Anterior cingulate cortex (tissue), 58 donors: ENCODE measurements at places on chromosomes 13 and 19.

- DNase-seq: no peak
Observed at GRCh38 chr19:36103842-36104552, 6.9 kb upstream of the OVOL3 start.

GRCh38 chr13:20565115-20565736 lies 1.7 kb upstream of the IFT88 start:
- DNase-seq: no peak

- no peak for DNase-seq
Observed at GRCh38 chr13:34863360-34864135, 78.5 kb upstream of the NBEA start.

DNA sequence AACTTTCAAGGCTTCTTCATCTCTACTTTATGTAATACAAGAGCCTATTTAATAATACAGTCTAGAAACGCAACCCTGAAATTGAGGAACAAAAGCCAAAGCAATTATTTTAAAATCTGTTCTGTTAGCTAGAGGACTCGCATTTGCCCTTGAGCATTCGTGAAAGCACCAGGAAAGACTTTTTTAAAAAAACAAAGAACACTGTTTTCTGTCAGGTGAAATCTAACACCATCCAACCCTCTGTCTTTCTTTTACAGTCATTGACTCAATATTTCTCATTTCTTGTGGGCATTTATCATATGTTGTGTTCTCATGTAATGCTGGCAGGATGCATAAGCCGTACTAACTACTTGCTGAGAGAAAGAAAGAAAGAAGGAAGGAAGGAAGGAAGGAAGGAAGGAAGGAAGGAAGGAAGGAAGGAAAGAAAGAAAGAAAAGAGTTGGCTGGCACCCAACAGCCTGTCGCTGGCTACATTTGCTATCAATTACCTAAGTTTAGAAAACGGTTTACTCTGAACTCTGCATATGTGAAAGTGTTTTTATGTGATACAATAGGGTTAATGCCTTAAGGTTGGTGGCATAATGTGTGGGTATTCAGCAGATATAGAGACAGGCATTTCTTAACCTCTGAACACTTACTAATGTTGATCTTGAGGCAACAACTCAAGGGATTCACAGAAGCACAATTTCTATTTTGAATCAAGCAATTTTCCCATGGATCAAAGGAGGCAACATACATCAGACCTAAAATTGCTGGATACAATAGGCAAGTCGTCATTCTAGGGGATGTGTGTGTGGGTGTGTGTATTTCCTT lies 445.4 kb downstream of the DCT start:
- no peak for DNase-seq

GRCh38 chr13:112256716-112257494 lies 119.2 kb upstream of the SPACA7 start:
- DNase-seq: no peak

DNA sequence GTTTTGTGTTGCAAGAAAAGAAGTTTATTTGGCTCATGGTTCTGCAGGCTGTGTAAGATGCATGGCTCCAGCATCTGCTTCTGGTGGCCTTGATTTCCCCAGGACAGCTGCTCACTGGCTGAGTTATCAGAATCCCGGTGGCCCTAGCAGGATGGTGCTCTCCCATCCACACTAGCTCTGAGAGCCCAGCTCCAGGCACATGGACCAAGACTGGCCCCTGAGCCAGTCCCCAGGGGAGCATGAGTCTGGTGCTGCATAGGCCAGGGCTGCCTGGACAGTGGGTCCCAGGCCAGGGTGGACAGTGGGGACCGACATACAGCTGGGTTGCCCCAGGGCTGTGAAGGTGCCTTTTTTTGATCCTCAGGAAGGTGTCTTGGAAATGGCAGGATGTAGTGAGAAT lies 10.4 kb downstream of the ADGRE2 start:
- DNase-seq: no peak

DNA sequence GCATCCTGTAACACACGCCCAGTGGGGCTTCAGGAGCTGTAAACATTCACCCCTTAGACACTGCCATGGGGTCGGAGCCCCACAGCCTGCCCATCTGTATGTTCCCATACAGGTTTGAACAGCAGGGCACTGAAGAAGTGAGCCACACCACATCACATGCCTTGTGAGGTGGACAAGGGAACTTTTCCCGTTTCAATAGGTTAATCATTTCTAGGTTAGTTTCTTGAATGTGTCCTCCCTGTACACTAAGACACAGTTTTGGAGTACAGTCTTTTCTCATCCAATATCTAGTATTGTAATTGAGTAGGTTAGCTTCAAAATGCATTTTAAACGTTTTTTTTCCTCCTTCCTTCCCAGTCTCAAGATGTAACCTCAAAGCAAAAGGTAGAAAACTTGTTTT lies 700.2 kb upstream of the PCDH20 start:
- DNase-seq: no peak

GRCh38 chr19:5990289-5990797 lies 12.4 kb upstream of the RANBP3 start:
- DNase-seq: no peak

- no peak for DNase-seq
Observed at GRCh38 chr13:100887729-100888151, 213.1 kb upstream of the TMTC4 start.

DNA sequence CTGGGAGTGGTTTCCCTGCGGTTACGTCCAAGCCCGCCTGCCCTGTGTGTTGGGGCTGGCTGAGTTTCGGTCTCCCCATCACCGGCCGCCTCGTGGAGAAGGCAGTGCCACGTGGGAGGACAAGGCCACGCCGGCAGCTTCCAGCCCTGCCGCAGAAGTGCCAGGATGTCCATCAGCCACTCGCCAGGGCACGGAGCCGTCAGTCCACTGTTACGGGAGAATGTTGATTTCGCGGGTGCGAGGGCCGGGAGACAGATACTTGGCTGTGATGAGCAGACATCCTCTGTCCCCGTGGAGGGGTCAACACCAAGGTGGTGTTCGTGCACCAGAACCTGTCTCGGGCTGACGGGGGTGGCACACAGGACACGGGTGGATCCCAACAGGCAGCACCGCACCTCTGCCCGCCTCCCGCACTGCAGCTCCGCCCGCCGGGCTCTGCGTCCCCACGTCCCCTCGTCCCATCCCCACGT lies 86.4 kb upstream of the MCF2L start:
- no peak for DNase-seq

- DNase-seq: no peak
Observed at GRCh38 chr13:25928941-25929505, 122.8 kb downstream of the SHISA2 start.

- DNase-seq: no peak
Observed at GRCh38 chr13:47503475-47503874, 497.6 kb downstream of the SUCLA2 start.

DNA sequence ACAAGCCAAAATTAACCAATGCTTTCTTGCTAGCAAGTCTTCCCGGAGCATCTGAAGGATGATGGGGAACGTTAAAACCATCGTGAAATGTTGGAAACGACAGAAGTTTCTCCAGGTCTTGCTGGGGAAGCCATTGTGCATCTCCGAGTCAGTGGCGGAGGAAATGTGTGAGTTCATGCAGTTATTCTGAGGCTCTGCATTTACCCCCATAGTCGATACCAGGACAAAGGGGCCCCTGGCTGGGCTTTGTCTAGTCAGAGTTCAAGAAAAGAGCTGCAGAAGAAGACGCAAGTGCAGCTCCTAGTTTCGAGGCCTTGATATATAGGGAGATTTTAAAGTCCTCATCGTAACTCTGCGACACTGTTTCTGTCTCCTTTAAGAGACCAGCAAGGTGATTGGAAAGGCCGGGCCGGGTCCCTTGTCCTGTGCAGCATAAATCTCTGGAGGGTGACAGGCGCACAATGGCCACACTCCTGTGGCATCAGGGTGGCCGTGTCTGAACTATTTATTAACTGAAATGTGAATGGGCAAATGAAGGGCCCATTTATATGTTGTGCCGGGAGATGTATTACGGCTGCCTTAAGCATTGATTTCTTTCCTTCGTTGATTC lies 172.0 kb downstream of the TEX29 start:
- DNase-seq: no peak

- DNase-seq: no peak
Observed at GRCh38 chr19:35872180-35872579, 3.8 kb downstream of the APLP1 start.

DNA sequence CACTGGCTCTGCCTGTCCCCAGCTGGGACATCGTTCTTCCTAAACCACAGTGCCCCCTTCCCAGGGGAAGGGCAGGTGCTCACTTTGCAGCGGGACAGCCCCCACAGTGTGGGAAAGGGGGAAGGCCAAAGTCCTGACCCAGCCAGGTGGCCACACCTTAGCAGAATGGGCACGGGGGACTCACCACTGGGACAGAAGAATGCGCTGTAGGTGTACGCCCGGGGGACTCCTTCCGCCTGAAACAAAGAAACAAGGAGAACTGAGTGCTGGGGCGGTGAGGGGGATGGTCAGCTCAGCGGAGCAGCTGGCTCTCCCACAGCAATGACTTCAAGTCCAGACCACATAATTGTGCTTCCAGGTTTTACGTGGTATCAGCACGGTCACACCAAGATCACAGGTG lies 49.4 kb downstream of the F2RL3 start:
- no peak for DNase-seq

GRCh38 chr13:27290715-27291114 lies 20.1 kb downstream of the RASL11A start:
- DNase-seq: no peak

- no peak for DNase-seq
Observed at GRCh38 chr13:74644229-74644628, 510.0 kb upstream of the KLF12 start.

DNA sequence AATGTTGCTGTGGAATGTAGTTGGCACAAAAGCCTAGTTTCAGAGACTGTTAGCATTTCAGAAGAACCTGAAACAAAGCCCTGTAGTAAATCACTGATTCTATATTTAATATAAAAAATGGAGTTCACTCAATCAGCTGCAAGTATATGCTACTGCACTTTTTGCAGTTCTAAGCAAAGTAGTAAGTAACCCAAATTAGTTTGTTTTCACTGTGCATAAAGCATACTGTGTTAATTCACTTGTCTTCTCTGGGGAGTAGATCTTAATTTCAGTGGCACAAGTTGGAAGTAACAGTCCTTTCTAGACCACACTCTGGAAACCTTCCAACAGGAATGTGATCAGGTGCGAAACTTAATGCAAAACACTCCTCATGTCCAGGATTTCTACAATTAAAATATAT lies 139.3 kb downstream of the DACH1 start:
- DNase-seq: no peak

DNA sequence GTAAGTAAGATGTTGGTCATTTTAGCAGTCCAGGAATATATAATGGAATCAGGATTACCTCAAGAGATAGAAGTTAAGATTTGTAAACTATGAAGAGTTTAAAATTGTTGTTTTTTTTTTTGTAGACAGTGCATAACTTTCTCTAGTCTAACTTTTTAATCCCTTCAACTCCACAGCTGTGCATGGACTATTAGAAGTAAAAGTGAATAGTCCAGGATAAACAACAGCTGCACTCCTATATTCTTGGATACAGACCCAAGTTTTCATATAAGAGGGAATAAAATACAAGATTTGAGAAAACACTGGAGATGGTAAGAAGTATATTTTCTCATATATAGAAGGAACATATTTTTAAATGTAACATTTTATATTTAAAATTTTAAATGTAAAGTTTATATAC lies 1509.9 kb downstream of the SLITRK5 start:
- no peak for DNase-seq

GRCh38 chr13:37338726-37339385 lies 233.4 kb upstream of the CSNK1A1L start:
- DNase-seq: no peak

GRCh38 chr19:51399231-51399630 lies 8.8 kb upstream of the C19orf84 start:
- DNase-seq: no peak

DNA sequence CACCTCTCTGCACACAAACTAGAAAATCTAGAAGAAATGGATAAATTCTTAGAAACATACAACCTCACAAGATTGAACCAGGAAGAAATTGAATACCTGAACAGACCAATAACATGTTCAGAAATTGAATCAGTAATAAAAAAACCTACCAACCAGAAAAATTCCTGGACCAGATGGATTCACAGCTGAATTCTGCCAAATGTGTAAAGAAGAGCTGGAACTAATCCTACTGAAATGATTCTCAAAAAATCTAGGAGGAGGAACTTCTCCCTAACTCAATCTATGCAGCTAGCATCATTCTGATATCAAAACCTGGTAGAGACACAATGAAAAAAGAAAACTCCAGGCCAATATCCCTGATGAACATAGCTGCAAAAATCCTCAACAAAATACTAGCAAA lies 166.7 kb downstream of the RGCC start:
- no peak for DNase-seq

DNA sequence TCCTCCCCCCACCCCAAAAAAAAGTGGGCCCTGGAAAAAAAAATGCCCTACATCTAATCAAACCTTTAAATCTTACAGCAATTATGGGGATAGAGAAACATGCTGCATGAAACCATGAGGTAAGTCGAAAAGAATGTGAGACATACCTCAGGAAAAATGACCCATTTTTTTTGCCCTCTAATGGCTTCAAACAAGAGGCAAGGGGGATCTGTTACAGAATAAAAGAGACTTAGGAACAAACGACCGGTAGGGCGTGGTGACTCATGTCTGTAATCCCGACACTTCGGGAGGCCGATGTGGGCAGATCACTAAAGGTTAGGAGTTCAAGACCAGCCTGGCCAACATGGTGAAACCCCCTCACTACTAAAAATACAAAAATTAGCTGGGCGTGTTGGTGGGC lies 8.4 kb downstream of the RGL3 start:
- DNase-seq: no peak

GRCh38 chr19:51430221-51430620 lies 12.8 kb upstream of the SIGLEC10 start:
- no peak for DNase-seq

GRCh38 chr13:99015606-99016490 lies 38.0 kb upstream of the DOCK9 start:
- DNase-seq: peak; percentile 32

GRCh38 chr13:74132152-74132775 lies 1.9 kb downstream of the KLF12 start:
- no peak for DNase-seq

GRCh38 chr13:75825161-75825560 lies 189.0 kb downstream of the LMO7 start:
- DNase-seq: no peak

DNA sequence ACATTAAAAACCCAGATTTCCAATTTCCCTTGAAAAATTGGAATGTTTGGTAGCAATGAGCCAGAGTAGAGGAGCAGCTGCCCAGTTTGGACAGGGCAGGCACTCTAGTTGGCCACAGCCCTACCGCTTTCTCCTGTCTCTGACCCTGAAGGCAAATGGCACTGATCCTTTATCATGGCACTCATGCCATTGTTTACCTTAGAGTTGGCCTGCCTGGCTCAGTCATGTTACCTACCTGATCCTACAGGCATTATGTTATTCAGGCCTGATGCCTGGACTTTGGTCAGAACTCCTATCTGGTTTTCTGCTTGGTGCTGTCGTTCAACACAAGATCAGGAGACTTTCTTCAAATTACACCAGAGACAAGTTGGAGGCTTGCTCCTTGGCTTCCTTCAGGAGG lies 24.9 kb upstream of the TDRD3 start:
- DNase-seq: no peak
